ENCODE measurements at places on chromosomes 1 and 21. TPM values are rescaled to one million over a fixed set of nuclear protein-coding genes. Genes with fewer than 3 reads are reported as not detected.

The TNNT2 gene
- total RNA-seq: 0.24 TPM

The SPATA46 gene
- not detected for total RNA-seq

The SPRR2B gene
- total RNA-seq: not detected

The LEMD1 gene
- not detected for total RNA-seq

The EPHA8 gene
- 0.03 TPM for total RNA-seq

The HFM1 gene
- total RNA-seq: 0.07 TPM

The ISG15 gene
- 22.7 TPM for total RNA-seq

The SRSF11 gene
- 74.0 TPM for total RNA-seq

The GBP6 gene
- total RNA-seq: not detected

The CTNNBIP1 gene
- total RNA-seq: 10.7 TPM

The DCAF8 gene
- 50.1 TPM for total RNA-seq

The CCDC30 gene
- total RNA-seq: 0.76 TPM

The NMNAT2 gene
- 0.71 TPM for total RNA-seq

The KRTAP10-8 gene
- not detected for total RNA-seq

The AMY1B gene
- total RNA-seq: not detected

The LCE4A gene
- total RNA-seq: not detected

The DMRTA2 gene
- 0.13 TPM for total RNA-seq

The CELA3A gene
- total RNA-seq: not detected

The ELOVL1 gene
- total RNA-seq: 154 TPM

The CLK2 gene
- total RNA-seq: 25.4 TPM

The ERI3 gene
- 60.2 TPM for total RNA-seq

The EXO5 gene
- total RNA-seq: 4.0 TPM

The RXFP4 gene
- not detected for total RNA-seq

The GTF2B gene
- total RNA-seq: 22.9 TPM

The SYT11 gene
- 1.5 TPM for total RNA-seq

The OSCP1 gene
- total RNA-seq: 7.0 TPM

The CEPT1 gene
- 13.2 TPM for total RNA-seq

The PRAMEF12 gene
- total RNA-seq: not detected

The VHLL gene
- total RNA-seq: not detected

The DPYD gene
- 2.0 TPM for total RNA-seq

The NPR1 gene
- 1.9 TPM for total RNA-seq

The COL16A1 gene
- 3.8 TPM for total RNA-seq

The GBP4 gene
- total RNA-seq: not detected

The GJA9 gene
- total RNA-seq: not detected

The PIGR gene
- total RNA-seq: 0.05 TPM

The RNF220 gene
- total RNA-seq: 64.2 TPM

The S100A3 gene
- 115 TPM for total RNA-seq

The TMEM61 gene
- total RNA-seq: 0.56 TPM

The AQP10 gene
- total RNA-seq: not detected

The FMN2 gene
- total RNA-seq: 4.0 TPM

The LCE6A gene
- total RNA-seq: not detected

The TMPRSS2 gene
- 0.09 TPM for total RNA-seq

The MX1 gene
- total RNA-seq: 2.3 TPM

The RGSL1 gene
- not detected for total RNA-seq

The CACNA1S gene
- total RNA-seq: not detected

The CFHR5 gene
- total RNA-seq: not detected

The CHI3L2 gene
- 0.49 TPM for total RNA-seq

The CD5L gene
- not detected for total RNA-seq

The SYPL2 gene
- 0.12 TPM for total RNA-seq

The AMIGO1 gene
- 1.3 TPM for total RNA-seq

Data from A549 treated with Hydrocortisone at 1 μM for 4 hours (cell line).